ENCODE measurements at places on chromosomes 6 and 20.
A peak's percentile ranks its signal among the peaks of the same experiment; 100 is the strongest.

DNA sequence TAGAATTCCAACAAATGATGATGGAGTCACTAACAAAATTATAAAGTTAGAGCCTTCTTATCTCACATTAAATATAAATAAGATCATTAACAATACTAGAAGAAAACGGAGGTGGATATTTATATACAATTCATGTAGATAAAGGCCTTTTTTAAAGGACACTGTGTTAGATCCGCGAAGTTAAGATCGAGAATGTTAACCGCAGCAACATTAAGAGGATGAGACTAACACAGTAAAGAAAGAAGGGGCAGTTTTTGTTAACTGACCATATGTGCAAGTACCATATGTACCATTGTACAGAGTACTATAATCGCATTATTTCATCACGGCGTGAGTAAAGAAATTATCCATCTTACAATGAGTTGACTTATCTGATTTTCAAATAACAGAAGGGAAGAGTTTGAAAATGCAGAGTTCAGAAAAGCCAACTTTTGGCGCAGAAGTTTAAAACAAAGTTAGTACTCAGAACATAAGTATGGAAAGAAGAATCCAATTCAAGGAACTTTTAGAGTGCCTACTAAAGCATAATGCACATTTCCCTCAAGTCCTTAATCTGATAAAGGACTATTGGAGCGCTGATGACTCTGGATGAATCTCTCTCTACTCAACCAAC, 1.4 kb downstream of the FBXL4 start:
- DNase-seq = peak; percentile 27

DNA sequence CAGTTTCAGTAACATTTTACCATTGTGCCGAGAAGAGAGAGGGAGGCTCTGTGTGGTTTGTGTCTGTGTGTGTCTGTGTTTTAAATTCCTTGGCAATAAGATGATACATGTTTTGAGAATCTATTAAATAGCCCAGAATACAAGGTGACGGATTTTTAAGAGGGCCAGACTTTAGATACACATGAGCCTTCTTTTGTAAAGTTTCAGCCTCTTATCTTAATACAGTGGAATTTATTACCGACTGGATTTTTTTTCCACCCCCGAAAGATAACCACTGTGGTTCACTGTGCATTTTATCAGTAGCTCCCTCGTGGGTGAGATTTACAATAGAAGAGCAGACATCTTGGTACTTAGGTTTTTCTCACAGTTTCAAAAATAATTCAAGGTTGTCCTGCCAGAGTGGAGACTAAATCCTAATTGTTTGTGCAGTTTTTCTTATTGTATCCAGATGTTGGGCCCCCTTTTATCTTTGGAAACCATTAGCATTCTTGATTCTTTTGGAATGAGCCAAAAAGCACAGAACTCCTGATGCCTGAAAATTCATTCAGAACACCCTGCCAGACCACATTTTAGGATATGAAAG, 49.9 kb downstream of the STK4 start:
- DNase-seq = no peak

DNA sequence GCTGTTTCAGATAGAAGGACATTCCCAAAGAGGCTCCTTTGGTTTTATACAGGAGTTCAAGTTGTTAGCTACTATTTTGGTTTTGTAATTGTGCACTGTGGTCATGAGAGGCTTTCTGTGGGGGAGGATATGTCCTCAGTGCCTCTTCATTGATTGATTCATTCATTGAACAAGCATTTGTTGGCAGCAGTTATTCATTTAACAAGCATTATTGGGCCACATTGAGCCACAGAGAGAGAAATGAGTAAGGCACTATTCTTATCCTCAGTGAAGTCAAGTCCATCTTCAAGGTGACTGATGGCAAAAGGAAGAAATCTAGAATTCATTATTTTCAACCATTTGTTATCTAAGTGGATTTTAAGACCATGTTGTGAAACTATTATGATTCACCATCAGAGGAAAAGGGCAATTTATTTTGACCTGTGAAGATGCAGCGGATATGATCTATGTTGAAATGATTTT, 697.2 kb upstream of the CITED2 start:
- no peak for DNase-seq

GRCh38 chr20:1964659-1965405, 29.0 kb downstream of the PDYN start:
- no peak for DNase-seq

DNA sequence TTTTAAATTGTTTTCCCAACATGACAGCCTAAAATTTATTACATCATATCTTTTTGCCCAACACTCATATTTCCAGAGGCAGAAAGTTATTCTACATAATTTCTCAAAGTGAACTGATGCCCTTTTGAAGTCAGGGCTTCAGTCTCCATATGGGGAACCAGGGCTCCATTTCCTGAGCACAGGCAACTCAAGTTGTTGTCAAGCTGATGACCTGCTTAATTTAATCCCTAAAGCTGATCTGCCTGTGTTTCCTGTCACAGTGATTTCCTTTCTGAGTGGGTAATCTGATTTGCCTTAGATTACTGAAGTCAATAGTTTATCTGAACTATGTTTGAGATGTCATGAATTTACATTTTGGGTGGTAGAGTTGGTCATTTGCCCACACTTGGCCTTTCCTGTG, 932.1 kb upstream of the MANEA start:
- peak; percentile 34 for DNase-seq

All from SK-N-DZ (cell line).